ENCODE measurements at places on chromosomes 12 and 14. TPM values are rescaled to one million over a fixed set of nuclear protein-coding genes. Genes with fewer than 3 reads are reported as not detected.

MYH7 gene
- total RNA-seq = 0.10 TPM

CLEC2B gene
- total RNA-seq = 71.7 TPM

SMOC1 gene
- 0.71 TPM for total RNA-seq

KLHDC1 gene
- total RNA-seq = 13.9 TPM

KLRC4 gene
- 11.8 TPM for total RNA-seq

SLCO1C1 gene
- total RNA-seq = not detected

GRCh38 chr14:24784981-24785380 lies 151.0 kb upstream of the GZMB start:
- no peak for DNase-seq

GRCh38 chr12:62907078-62907477 lies 27.9 kb downstream of the PPM1H start:
- DNase-seq = no peak

DNA sequence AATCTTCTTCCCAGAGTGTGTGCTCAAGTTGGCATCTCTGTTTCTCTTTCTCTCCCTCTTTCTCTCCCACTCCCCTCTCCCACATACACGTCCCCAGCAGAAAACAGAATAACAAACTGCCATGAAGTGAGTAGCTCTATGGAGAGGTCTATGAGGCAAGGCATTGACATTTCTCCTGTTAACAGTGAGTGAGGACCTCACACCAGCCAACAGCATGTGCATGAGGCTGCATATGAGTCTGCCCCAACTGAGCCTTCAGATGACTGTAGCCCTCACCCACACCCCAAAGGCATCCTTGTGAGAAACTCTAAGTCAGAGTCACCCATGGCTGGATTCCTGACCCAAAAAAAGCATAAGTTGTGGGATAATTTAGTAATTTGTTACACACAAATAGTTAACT lies 50.4 kb downstream of the MAGOHB start:
- no peak for DNase-seq

GRCh38 chr12:20985399-20985798 lies 145.6 kb upstream of the SLCO1B1 start:
- no peak for DNase-seq

DNA sequence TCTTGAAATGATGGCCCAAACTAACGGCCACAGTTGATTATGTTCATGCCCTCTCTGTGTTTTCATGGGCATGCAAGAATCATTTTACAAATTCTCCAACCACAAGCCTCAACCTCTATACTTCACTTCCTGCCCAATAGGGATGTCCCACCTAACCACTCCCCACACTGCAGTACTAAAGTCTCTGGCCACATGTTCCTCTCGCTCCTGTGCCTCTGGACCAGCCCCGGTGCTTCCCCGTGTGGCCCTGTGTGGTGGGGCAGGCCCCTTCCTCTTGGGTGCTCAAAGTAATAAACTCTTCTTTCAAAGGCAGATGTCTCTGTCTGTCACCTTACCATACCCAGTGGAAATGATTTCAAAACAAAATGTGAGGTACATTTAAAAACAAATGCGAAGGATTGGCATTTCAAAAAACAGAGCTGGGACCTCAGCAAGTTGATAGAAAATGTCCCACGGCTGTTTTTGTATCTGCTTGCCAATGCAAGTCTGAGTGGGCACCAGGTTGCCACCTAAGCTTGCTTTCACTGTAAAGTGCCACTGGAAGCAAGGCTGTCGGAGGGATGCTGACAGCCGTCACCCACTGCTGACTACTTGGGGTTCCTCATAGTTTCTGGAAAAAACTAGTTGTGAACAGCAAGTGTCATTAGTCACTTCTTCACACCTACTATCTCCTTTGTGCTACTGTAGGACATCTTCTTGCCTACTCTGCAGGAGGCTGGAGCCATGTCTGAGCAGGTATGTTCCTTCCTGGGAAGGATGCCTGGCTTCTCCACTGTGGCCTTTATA lies 8.2 kb upstream of the SERPINA11 start:
- DNase-seq = no peak

DNA sequence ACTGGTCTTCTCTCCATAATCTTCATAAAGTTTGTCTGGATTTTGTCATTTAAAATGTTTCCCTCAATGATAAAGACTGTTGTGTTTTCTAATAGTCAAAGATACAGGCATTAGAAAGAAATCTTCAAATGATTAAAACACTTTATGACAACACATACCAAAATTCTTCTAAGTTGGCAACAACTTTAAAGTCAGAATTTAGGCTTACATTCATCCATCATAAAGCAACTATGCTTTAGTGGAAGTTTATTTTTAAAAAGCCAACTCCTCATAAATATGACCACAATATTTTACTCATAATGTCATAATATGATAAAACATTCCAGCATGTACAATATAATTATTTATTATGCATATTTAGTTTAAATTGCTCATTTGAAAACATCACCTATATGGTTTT lies 17.2 kb upstream of the CCER1 start:
- DNase-seq = no peak

- no peak for DNase-seq
Observed at GRCh38 chr14:80845856-80846255, 95.7 kb downstream of the CEP128 start.
